ENCODE measurements at places on chromosomes 13 and 19.

- DNase-seq = no peak
These were observed 24.1 kb upstream of the NPAS1 start for GRCh38 chr19:46995492-46995891.

- DNase-seq = no peak
These were observed 10.3 kb upstream of the BICRA start for GRCh38 chr19:47598407-47599349.

DNA sequence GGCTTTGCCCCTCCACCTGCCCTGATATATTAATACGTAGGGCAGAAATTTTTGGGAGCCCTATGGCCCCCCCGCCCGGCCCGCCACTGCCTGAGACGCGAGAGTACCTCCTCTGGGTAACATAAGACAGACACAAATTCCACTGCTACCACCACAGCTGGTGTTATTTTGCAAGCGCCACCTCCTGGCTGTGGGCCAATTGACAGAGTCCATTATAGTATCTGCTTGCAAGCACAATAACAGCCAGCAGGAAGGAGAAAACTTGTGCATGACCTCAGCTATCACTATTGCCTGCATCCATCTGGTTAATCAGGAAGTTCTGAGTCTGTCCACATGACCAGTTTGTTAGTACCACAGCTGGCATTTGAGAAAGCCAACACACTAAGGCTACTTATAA lies 25.3 kb upstream of the OR10H2 start:
- DNase-seq = peak; percentile 1

DNA sequence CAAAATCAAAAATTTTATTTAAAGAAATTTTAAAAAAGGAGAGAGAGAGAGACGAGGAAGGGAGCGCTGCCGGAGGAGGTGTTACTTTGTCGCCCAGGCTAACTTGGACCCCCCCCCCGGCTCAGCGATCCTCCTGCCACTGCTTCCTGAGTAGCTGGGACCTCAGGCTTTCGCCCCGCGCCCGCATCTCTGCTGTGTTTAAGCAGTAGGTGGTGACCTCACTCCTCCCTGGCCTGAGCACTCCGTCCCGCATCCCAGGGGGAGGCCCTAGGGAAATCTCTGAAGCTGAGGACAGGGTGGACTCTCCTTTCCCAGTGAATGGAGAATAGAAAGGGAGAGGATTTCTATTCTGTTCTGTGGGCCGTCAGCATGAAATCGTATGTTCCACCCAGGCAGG lies 485 bp upstream of the ZNF845 start:
- peak; percentile 2 for DNase-seq

GRCh38 chr13:23039266-23039935 lies 141.4 kb upstream of the SGCG start:
- DNase-seq = no peak

DNA sequence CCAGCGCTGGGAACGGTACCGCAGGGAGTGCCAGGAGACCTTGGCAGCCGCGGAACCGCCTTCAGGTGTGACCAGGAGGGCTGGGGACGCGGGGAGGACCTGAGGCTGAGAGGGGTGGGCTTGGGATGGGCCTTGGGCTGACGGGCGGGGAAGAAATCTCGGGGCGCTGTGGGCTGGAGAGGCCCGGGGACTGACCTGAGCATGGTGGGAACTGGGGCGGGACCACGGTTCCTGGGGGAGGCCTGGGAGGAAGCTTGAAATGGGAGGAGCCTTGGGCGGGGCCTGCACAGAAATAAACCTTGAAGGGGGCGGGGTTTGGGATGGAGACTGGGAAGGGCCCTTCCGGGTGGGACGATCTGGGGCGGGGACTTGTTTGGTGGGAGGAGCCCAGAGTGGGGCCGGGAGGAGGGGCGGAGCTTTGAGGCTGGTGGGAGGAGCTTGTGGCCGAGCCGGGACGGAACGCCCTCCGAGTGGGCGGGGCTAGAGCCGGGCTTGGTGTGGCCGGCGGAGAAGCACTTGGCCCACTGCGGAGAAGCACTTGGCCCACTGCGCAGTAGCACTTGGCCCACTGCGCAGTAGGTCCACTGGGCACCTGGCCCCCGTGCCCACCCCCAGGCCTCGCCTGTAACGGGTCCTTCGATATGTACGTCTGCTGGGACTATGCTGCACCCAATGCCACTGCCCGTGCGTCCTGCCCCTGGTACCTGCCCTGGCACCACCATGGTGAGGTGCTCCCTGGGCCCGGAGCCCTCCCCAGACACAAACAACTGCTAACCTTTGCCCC lies 2.8 kb downstream of the GIPR start:
- no peak for DNase-seq

GRCh38 chr19:1017115-1017905 lies 3.6 kb downstream of the TMEM259 start:
- DNase-seq = no peak

DNA sequence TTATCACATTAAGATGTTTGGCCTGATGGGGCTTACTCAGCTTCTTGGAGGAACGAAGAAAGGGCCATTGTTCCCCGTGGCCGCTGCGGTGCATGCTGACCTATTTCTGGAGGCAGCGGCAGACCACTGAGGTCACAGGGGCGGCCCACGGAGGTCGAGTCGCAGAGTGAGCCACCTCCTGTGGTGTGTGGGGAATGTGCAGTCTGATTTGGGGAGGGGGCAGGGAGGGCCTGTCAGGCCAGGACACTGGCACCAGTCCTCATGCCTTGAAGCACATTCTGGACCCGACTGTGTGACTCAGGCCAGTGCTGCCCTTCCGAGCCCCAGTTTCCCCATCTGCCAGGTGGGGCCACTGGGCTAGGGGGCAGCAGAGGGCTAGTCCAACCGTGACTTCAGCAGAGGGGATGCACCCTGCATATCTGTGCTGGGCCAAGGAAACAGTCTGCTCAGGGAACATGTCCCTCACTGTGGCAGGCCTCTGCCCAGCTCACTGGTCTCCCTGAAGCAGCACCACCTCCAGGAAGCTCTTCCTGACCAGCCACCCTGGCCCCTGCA lies 6.3 kb downstream of the SLC7A10 start:
- no peak for DNase-seq

DNA sequence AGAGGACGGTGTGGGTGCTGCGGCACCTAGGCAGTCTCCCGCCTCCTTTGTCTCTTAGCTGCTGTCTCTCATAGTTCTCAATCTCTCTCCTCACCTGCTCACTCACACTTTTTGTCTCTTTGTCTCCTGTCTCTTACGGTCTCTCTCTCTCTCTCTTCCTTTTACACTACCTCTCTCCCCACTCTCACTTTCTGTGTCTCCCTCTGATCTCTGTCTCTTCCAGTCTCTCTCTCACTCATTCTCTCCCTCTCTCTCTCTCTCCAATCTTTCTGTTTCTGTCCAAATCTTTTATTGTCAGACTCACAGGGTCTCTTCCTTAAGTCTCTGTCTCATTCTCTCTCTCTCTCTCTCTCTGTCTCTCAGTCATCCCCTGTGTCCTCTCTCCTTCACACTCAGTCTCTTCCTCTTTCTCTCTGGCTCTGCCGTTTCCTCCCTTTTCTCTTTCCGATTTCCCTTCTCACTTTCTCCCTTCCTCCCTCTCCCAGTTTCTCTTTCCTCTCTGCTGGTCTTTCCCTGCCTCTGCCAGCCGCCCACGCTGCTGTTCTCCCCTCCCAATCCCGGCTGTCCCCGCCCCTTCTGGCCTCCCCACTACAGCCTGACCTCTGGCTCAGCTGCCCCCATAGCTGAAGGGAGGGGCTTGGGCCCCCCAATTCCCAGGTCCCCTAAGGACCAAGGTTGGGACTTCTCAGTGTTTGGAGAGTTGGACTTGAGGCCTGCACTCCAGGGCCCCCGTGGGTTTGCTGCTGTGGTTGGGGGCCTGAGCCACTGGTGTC lies at the start of gene PLEKHA4:
Gene PLEKHA4 (minus strand): TSS at position 504 of the 773 bp plus-strand sequence. CDS start 997 bp downstream, outside the sequence.
- DNase-seq = no peak

DNA sequence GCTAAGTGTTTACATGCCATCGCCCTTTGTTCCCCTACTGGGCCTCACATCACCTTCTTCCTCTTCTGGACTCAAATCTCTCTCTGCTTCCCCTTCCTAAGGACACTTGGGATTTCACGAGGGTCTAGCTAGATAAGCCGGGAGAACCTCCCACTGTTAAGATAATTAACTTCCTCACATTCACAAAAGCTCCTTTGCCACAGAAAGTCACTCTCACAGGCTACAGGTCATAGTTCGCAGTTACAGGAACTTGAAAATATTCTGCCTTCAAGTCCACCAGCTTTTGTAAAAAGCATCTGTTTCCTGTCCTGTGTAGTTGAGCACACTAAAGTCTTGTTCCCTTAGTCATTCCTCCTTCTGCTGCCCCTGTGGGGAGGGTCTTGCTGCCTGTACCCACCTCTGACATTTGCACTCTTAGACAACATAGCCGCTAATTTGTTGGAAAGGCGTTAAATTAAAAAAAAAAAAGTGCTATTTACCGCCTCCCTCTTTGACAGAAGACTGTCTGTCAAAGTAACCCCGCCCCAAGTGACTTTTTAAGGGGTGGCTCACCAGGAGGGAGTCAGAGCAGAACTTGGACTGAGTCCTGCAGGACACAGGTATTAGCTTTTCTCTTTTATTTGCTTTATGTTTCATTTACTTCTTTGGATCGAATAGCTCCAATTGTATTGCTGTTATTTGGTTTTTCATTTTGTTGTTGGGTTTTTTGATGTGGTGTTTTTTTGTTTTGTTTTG lies 26.8 kb upstream of the CEACAM21 start:
- no peak for DNase-seq

GRCh38 chr13:98910501-98910951 lies 67.3 kb downstream of the DOCK9 start:
- DNase-seq = no peak

GRCh38 chr19:55519451-55520311 lies 17.3 kb downstream of the SBK2 start:
- no peak for DNase-seq

DNA sequence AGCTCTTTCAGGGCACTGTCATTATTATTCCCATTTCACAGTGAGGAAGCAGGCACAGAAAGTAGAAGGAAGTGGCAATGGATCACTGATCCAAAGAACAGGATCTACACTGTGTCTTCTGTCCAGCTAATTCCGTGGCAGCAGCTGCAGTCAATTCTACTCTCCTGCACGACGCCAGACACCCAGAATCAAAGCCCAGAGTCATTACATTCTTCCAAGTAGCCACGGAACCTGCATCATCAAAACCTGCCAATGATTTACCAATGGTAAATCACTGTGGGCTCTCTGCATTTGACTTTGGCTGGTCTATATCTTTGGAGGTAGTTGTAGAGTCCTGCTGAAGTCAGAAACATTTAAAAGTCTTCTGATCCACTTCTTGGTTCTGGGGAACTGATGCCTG lies 767.7 kb downstream of the LIG4 start:
- no peak for DNase-seq

- DNase-seq = no peak
These were observed 314.1 kb downstream of the FOXO1 start for GRCh38 chr13:40352380-40352778.

- no peak for DNase-seq
These were observed 4.2 kb upstream of the PLIN3 start for GRCh38 chr19:4871711-4872110.

DNA sequence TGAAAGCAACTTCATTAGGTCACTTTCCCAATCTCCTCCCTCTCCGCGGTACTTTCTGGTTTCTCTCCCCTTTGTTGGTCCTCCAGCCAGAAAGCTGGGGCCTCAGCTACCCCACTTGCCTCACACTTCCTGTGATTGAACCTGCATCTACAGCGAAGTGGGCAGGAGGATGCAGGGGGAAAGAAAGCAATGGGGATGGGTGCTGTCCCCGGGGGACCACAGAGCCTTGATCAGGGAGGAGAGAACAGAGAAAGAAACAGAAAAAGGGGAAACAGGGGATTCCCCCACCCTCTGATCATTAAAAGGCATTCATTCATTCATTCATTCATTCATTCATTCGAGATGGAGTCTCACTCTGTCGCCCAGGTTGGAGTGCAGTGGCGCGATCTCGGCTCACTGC lies 74.2 kb downstream of the TRPM4 start:
- DNase-seq = no peak

- no peak for DNase-seq
These were observed 1043.4 kb downstream of the DIAPH3 start for GRCh38 chr13:59120297-59120843.

- DNase-seq = no peak
These were observed 247.9 kb upstream of the HTR2A start for GRCh38 chr13:47144782-47145181.

- no peak for DNase-seq
These were observed 46.8 kb downstream of the PTPRS start for GRCh38 chr19:5293612-5294378.

DNA sequence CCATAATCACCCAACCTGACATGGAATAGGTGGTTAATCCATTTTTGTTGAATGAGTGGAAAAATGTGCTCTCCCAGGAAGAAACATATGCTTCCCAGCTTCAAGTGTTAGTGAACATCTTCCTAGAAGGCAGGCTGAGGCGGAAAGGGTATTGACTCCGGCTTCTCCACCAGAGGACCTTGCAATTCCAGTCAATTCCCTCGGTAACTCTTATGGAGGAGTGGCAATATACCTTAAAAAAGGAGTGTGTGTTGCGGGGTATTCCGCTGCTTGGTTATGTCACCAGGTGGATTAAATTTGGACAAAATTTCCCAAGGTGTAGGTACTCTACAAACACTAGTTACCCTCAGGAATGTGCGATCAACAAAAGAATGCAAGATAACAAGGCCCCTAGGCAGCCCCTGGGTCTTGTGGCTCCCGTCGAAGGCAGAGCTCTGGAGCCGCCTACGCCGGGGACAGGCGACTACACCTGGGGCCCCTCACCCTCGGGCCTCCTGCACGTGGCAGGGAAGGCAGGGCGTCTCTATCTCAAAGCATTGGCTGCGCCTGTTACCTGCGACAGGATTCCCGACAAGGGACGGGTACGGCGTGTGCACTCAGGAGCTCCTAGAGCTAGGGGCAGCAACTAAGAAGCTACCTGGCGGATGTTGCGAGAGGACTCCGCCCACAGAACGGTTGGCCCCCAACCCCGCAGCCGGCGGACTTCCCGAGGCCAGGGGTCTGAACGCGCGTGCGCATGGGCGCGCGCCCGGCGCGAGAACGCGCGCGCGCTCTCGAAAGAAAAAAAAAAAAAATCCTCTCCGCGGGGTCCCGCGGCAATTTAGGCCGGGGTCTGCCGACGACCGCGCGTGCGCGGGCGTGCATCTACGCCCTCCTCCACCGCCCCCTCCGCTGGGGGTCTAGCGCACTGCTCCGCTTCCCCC lies at the start of gene WDR87:
Gene WDR87 (minus strand): TSS at position 649 of the 923 bp plus-strand sequence. CDS start 8,355 bp downstream, outside the sequence.
- peak; percentile 57 for DNase-seq

DNA sequence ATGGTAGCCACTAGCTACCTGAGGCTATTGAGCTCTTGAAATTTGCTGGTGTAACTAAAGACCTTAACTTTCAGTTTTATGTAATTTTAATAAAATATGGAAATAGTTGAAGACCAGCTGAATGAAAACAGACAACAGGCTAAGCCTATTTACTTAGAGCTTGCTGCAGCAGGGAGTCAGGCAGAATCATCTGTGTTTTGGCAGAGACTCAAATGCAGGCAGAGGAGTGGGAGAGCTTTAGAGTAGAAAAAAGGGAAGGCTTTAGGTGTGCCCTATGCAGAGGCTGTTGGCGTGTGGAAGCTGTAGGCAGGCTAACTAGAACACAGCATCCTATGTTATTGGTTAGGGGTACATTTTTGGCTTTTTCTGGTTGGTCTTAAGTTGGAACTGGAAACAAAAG lies 304.9 kb upstream of the NBEA start:
- DNase-seq = no peak

- DNase-seq = peak; percentile 97
These were observed 11.0 kb downstream of the MOB3A start for GRCh38 chr19:2084993-2085720.

Data from thymus (tissue), 14 donors.